ENCODE measurements at places on chromosomes 13 and 19.

GRCh38 chr19:49790866-49791265 is 22.2 kb downstream of the FUZ start:
- DNase-seq, result no peak

DNA sequence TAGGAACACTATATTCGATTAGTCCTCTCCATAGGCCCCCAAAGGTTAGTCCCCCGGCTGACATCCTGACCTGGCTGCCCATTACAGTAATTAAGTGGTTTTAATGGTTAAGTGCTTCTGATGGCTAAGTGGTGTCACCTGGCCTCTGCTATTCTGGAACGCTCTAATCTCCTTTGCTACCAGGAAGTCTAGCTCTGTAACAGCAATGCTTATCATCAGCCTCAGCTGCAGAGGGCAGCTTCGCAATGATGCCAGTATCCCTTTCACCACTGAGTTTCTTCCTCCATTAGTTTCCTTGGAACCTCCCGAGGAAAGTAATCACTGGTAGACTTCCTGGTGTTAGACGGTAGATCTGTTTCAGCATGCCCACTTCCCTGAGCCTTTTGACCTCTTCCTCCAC is 8.6 kb upstream of the RNF6 start:
- no peak for DNase-seq

DNA sequence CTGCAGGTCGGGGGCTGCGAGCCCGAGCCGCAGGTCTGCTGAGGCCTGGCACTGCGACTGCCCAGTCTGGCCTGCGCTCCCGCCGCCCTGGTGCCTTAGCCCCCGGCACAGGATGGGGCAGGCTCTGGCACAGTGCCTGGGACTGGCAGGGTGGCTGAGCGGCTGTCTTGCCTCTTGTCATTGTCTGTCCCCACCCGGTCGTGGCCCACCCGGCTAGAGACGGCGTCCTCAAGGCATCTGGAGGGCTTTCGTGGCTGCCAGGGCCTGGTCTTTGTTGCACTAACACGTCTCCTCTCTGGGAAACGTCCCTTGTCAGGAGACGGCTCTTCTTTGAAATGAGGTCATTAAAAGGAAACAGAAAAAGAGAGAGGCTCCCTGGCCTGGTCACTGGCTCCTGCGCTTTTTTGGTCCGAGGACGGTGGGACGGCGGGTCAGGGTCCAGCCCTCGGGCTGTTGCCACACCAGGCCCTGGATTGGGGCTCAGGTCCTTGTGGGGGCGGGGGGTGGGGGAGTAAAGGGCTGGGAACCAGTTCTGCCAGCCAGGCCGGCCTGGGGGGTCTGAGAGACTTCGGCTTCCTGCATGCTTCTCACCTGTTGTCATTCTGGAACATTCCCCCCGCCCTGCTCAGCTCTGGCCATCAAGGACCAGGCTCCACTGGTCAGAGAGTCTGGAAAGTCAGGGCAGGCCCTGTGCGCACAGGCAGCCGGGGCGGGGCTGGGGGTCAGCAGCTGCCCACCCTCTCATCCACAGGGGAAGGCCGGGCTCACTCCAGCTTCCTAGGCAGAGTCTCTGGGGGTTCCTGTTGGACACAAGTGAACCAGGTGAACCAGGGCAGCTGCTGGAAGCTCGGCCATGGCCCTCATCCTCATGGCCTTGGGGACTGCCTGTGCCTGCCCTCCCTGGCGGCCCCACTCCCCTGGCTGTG is 6.2 kb upstream of the ZNF554 start:
- peak; percentile 18 for DNase-seq

DNA sequence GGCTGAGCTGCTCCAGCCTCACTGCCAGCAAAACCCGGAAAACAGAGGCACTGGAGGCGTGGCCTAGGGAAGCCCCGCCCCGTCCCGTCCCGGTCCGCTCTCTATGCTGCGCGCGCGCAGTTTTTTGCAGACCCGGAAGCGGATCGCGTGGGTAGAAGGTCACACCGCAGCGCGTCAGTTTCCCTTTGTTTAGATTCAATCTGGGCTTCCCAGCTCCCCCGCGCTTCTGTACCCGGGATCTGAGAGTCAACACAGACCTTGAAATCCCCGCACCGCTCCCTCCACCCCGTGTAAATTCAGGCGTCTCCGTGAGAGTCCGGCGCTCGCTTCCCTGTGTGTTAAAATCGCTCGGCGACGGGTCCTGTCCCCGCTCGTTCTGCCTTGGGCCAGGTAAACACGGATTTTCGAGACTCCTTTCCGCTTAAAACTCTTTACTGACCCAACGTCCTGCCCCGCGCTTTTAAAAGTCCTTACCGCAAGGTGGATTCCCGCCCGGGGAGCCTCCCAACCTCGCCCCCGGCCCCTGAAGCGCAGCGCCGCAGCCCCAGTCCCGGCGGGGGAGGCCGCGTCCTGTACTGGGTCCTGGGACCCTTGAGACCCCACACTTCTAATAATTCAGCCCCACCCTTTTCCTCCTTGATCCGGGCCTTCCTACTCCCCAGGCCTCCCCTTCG is at the start of gene ZNF610:
TSS of gene ZNF610 (plus strand) at position 127 of the 674 bp plus-strand sequence. CDS start 12,930 bp downstream, outside the sequence.
- peak; percentile 89 for DNase-seq

GRCh38 chr13:99577934-99578917 is 77.0 kb downstream of the TM9SF2 start:
- DNase-seq, result no peak

DNA sequence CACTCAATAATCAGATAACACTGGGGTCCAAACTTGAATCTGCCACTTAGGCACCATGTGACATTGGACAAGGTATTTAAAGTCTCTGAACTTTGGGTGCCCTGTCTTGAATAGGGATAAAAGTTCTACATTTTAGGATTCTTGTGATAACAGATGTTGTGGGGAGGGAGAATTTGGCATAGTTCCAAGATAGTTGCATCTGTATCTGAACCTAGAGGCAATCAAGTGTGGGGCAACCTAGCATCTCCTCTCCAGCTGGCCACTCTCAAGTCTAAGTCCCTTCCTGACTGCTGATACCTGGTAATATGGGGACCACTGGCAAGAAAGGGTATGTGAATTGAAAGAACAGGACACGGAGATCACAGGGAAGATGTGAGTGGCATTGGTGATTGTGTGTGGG is 256.1 kb downstream of the FOXO1 start:
- DNase-seq, result no peak

DNA sequence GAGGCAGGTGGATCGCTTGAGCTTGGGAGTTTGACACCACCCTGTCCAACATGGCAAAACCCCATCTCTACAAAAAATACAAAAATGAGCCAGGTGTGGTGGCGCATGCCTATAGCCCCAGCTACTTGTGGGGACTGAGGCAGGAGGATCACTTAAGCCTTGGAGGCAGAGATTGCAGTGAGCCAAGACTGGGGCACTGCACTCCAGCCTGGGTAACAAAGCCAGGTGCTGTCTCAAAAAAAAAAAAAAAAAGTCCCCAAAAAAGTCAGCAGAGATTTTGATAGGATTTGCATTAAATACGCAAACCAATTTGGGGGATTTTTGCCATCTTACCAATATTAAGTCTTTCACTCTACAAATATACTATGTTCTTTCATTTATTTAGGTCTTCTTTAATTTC is 21.7 kb upstream of the RPL21 start:
- DNase-seq, result no peak

DNA sequence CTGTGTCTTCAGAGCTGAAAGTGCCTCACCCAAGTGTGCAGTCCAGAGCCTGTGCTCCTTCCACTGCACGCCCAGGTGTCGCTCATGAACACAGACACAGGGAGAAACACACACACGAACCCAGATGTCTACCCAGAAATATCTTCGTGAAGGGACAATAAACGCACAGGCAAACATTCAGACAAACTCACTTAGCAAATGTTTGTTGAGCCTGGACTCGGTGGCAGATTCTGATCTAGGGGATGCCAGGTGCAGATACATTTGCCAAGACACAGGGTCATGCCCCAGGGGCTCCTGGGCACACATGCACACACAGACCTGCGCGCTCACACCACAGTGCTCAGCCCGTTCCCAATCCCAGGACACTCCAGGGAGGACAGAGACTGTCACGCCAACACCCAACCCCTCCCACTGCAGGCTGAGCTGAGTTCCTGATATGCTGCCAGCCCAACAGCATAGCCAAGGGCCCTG is 31.9 kb downstream of the SCGB2B2 start:
- no peak for DNase-seq

DNA sequence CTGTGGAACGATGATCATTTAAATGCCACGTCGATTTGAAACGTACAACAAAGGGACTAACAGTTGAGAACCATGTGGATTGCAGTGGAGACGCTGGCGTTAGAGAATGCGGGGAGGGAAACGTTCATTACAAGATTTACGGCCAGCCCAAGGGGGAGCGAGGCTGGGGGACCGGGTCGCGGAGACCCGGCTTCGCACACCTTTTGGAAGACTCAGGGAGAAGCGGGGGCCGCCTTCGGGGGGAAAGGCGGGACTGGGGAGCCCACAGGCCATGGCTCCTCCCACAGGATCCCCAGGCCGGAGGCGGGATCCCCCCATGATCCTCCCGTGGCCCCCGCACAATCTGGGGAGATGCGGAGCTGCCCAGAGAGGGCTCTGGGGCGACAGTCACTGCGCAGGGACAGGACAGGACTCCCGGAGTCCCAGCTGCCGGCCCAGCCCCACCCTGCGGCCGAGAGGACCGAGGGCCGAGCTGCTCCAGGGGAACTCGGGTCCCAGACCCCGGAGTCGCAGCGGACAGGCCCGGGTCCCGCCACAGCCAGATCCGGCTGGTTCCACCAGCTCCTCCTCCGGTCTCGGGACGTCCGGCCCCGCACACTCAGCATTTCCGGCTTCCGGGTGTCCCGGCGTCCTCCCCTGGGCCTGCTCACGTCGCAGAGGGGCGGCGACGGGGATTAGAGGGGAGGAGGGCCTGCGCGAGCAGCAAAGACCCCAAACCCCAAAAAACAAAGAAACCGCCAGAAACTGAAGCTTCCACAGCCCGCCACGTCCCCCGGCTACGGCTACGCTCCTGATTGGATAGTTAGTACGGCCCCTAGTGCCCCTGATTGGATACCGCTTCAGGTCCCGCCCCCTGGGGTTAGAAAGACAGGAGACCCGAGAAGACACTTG is 21.1 kb upstream of the OR10H1 start:
- DNase-seq, result peak; percentile 92

DNA sequence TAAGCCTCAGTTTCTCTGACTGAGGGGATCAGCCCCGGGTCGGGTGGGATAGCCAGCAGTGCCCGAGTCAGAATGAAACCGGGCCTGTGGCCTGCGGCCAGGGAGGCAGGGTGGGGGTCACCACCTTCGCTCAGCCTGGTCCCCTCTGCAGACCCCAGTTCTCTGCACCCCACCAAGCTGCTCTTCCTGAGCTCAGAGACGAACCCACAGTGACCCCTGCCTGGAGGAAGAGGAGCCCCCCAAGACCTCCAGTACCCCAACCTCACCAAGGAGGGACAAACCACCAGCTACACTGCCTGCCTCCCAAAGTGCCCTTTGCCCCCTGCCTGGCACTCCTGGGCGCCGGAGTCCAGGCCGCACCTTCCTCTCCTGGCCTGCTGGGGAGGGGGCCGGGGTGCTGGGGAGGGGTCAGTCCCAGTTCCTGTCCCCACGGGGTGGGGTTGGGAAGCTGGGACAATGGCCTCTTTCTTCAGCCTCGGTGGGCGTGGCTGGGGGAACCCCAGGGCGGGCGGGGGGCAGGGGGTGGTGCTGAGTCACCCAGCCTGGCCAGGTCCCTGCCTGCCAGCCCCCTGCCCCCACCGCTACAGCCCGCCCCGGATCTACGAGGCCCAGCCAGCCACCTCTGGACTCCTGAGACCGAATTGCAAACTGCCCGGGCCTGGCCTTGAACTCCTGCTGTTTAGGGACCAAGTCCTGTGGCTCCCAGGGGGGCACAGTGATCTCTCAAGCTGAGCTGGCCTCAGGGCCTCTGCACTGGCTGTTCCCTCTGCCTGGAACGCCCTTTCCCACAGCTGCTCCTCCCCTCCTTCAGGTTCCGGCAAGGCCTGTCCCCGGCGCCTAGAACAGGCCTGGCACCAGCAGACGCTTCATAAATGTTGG is 14.3 kb downstream of the ZBTB7A start:
- peak; percentile 31 for DNase-seq

DNA sequence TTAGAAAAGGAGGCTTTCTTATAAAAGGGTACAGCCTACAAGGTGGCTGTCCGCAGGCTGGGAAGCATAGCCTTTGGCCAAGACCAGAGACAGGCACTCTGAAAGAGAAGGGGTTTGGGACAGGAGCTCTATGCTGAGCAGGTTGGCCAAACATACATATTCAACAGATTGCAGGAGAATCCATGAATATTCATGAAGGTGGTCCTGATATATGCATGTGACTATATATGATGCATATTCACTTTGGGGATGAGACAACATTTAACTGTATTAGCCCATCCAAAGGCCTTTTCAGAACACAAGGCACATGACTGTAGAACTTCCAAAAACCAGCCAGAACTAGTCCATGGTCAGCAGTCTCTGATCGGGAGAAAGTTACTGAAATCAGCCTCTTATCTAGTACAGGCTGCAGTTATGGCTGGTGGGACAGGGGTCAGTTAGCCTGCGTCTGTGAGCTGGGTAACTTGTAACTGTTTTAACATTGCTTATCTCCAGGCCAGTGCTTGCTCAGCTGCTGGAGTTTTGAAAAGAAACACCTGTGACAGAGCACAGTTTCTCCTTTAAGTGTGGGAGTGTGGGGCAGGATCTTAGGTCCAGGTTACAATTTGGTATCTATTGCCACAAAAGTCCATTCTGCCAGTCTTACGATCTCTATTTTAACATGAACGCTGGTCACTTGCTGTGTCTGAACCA is 924.2 kb downstream of the UQCRFS1 start:
- no peak for DNase-seq
